ENCODE measurements at places on chromosomes 16 and 17. TPM values are rescaled to one million over a fixed set of nuclear protein-coding genes. Genes with fewer than 3 reads are reported as not detected.

DNA sequence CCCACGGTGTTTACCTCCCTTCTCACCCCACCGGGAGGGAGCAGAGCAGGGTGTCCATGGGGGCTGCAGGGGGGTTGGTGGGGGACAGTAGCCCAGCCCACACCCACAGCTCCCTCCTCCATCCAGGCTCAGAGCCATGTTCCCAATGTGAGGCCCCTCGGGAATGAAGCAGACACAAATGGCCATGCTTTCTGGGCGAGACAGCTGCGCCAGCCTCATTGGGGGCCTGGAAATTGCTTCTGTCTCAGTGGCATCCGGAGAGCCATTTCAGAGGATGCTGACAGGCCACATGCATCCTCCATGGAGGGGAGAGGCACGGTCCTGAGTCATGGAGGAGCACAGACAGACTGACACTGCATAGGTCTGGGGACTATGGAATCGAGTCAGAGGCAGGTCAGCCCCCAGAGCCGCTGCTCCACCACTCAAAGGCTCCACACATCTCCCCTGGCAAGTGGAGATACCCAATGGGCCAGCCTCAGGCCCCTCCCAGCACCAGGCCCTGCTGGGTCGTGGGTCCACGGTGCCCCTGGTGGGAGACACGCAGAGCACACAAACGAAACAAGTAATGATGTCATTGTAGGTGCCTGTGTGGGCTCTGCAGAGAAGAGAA, 59.6 kb upstream of the ENPP7 start:
- no peak for DNase-seq

DNA sequence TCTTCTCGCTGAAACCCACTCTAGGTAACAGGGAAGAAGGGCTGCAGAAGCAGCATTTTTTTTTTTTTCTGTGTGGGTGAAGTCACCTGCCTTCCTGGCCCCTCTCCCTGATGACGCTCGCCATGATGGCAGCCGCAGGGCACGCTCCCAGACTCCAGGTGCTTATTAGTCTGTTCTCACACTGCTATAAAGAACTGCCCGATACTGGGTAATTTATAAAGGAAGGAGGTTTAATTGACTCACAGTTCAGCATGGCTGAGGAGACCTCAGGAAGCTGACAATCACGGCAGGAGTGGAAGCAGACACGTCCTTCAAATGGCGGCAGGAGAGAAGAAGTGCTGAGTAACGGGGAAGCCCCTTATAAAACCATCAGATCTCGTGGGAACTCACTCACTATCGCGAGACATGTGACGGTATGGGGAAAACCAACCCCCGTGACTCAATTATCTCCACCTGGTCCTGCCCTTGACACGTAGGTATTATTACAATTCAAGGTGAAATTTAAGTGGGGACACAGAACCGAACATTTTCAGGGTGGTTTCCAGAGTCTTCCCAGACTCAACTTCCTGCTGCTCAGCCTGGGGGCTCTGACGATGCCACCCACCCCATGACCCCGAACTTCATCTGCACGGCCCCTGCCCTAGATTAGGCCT, 34.9 kb upstream of the NLRP1 start:
- DNase-seq, result no peak

The C17orf107 gene
- 2.0 TPM for polyA plus RNA-seq

The HSPB9 gene
- polyA plus RNA-seq, result not detected

The TAC4 gene
- polyA plus RNA-seq, result not detected

- peak; percentile 44 for DNase-seq
Measured at GRCh38 chr17:82105882-82106687, 8.0 kb upstream of the FASN start.

The MFAP4 gene
- not detected for polyA plus RNA-seq

The EVI2A gene
- polyA plus RNA-seq, result 50.4 TPM

DNA sequence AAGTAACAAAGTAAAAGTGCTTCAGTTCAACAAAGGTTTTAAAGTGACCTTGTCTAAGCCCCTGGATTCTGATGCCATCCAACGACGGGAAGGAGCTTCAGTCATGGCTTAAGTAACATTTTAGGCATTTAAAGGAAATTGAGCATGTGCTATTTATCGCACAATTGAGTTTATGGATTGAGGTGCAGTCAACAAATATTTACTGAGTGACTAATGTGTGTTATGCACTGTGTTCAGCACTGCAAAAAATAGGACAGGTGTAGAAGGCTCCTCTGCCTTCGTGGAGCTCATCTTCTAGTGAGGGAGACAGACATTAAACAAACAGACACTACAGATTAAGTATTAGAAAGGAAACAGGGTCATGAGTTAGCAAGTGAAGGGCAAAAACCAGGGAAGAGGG, 12.5 kb downstream of the TMIGD1 start:
- DNase-seq, result no peak

The ZG16 gene
- not detected for polyA plus RNA-seq

The USP36 gene
- polyA plus RNA-seq, result 43.2 TPM

DNA sequence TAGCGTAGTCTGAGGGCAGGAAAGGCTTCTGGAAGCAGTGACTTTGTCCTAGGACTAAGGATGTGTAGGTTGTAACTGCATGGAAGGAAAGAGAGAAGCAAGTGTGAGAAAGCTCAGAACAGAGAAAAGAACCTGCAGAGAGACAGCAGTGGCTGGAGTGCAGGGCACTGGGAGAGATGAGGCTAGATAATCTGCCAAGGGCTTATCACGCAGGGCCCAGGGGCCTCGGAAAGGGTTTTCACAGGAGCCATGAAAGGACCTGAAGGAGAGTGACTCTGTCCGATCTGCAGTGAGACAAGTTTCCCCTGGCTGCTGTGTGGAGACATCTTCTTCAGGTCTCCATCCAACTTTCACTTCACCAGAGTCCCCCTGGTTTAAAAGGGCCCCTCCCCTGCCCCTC, 7.1 kb upstream of the SRCAP start:
- DNase-seq, result no peak

DNA sequence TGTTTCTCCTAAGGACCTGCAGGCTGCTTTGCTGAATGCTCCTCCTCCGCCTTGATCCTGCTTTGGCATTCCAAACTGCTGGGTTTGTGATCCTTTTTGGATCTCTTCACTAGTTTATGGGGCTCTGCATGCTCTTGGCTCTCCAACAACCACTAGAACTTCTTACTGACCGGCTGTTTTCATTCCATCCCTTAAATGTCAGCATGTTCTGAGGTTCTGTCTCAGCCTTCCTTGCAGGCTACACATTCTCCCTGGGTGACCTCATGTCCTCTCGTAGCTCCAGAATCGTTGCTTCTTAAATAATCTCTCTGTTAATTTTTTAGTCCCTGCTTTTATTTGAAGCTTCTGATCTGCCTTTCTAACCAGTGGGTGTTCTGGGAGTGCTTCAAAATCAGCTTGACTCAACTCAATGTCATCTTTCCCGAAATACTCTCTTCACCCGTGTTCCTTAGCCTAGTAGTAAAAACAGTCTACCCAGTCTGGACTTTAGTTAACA, 119.0 kb upstream of the HS3ST2 start:
- DNase-seq, result no peak
